ENCODE measurements at places on chromosomes 2 and 18.

DNA sequence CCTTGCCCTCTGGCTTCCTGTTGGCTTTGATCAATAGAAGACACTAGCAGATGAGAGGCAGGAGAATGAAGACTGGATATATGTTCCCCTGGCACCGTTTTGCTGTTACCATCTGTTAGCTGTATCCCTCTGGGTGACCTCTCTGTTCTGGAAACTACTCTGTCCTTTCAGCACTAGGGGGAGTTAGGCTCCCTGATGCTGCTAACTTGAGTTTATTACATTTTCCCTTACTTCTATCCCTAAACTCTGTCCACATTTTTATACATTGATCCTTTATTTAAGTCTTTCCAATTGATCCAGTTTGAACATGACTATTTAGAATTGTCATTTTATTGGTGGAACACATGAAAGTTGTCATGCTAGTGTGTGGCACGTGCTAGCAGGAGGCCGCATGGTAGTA is 1014.3 kb upstream of the CDH2 start:
- no peak for DNase-seq

- DNase-seq, result no peak
Measured at GRCh38 chr2:85213901-85214512, 80.8 kb downstream of the TCF7L1 start.

DNA sequence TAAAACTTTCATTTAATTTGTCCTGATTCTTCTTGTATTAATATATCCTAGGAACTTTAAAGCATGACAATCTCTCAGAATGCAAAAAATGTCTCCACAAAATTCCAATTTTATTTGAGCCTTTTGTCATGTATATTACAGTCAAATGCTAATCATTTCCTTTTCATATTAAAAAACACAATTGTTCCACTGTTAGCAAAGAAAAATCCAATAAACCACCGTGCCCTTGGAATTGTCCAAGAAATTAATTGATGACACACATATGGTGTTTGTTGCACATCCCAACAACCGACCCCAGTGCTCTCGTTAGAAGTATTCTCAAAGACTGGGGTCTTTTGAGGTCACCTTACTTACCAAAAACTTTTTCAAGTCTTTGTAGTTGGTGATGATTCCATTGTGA is 28.1 kb downstream of the GFPT1 start:
- DNase-seq, result no peak

GRCh38 chr2:142484111-142484510 is 353.3 kb upstream of the LRP1B start:
- DNase-seq, result no peak

- no peak for DNase-seq
Measured at GRCh38 chr2:239920693-239921365, 104.3 kb downstream of the NDUFA10 start.

DNA sequence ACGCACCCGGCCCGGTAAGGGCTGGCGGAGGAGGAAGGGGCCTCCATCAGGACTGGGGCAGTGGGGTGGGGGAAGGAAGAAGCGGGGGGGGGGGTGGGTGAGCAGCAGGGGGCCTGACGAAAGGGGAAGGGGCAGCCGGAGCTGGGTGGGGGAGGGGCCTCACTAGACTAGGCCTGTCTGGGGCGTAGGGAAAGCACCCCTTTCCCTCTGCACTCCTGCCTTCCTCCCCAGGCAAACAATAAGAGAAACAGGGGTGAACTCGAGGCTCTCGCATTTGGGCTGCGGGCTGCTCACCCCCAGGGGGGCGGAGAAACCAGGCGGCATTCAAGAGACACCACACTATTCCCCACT is 82.7 kb upstream of the POMC start:
- DNase-seq, result no peak

DNA sequence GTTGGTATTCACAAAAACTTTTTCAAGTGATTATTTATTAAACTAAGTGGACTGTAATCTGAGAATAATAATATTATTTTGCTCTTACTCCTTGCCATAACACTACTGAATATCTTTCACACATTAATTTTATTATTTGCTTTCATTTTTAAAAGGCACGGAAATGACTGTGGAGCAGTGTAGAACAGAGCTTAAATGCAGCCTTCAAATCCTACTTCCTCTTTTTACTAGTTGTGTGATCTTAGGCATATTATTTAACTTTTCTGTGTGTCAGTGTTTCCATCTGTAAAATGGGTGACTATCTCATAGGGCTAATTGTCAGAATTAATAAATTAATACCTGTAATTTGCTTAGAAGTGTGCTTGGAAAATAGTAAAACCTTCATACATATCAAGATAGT is 55.5 kb upstream of the SLC8A1 start:
- DNase-seq, result no peak

DNA sequence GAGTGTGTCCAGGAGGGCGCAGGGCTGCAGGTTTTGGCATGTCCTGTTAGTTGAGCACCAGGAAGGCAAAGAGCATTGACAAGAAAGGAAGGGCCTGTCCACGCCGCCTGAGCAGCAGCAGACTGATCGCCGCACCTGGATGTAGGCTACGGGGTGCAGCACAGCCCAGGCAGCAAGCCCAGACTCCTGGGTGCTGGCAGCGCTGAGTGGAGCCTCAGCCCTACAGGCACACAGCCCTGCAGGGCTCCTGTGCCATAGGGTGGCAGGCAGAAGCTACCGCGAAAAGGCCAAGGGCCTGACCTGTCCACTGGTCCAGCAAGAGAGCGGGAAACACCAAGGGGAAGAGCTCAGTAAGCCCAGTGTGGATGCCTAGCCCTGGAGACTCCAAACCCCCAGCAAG is 198.0 kb downstream of the HDAC4 start:
- no peak for DNase-seq

- no peak for DNase-seq
Measured at GRCh38 chr2:238370823-238371372, 50.6 kb downstream of the TRAF3IP1 start.

DNA sequence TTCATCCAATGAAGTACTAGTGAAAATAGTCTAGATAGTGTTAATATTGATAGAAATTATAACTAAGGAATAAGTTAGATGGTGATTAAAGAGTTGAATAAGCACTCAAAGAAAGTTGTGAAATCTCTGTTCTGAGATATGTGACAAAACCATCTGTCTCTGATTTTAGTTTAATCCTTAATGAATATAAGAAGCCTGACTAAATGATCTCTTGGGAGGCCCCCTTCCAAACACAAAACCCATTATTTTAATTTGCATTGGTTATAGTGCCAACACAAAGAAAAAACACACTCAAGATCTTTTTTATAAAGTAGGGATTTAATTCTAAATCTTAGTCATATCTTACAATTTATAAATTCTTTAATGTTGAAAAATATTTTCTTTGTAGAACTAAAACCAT is 34.0 kb downstream of the SCN2A start:
- no peak for DNase-seq

DNA sequence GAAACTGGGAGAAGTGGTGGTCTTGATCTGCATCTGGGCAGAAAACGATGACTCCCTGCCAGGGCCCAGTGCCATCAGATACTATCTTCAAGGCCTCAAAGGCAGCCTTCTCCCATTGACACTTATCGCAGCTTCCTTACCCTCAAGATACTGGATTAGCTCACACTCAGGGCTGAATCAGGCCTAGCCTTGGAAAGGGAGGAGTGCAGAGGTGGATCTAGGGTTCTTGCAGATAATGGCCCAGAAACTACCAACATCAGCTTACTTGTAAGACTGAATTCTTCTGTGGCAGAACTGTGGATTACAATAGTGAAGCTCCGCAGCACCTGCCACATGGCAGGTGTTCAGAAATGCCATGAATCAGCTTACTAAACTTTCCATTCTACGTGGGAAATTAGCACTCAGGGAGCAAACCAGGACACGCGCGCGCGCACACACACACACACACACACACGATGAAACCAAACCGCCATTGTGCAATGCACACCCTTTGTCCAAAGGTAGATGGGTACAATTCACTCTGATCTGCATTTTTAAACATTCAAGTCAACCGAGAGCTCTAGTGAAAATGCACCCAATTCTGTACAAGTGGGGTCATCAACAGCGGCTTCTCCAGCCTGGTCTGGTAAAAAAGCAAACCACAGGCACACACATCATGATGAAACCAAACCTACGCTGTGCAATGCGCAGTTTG is 26.3 kb upstream of the TMEM182 start:
- peak; percentile 7 for DNase-seq

GRCh38 chr2:151056870-151057269 is 204.8 kb downstream of the RBM43 start:
- no peak for DNase-seq

DNA sequence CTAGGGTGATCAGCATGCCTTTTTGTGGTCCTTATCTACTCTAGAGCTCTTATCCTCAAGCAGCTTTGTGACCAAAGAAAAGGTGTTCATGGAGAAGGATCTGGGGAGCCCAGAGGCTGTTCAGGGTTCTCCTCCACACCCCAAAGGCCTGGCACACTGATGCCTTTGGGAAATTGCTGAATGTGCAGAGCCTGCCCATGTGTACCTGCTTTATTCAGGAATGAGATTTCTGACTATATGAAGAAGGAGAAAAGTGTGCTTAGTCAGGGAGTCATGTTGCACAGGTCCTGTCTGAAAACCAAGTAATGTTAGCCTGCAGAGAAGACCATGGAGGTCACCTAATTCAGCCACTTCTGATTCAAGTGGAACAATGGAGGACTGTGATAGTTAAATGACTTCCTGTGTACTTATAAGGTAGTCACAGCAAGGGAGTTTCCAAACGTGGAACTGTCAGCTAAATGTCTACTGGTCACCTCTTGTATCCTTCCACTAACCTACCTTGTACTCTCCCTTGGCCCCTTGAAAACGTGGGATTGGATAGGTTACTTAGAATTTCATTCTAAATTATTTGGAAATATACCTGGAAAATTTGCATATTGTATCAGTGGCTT is 81.3 kb downstream of the LIMS1 start:
- DNase-seq, result peak; percentile 63

DNA sequence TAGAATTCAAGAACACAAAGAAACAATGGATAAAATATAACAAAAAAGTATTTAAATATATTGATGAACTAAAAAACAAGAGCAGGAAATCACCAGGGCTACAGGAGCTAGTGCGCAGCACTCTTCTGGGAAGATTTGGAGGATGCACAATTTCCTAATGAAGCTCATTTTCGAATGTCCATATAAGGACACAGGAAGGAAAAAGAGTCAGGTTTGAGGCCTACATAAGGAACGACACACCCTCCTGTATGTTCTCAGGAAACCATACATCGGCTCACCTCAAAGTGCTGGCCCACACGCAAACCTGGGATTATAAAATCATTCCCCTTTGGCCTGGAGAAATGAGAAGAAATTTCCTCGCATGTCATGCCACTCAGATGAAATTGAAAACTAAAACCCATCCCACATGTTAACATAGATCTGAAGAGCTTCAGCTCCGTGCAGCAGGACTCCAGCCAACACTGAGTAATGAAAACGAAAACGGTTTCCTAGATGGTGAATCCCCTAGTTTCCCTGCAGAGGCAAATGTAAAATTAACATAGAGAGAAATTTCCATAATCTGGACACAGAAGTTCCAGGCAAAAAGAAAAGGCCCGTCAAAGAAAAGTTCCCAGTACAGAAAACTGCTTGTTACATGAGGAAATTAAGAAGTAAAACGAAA is 825.8 kb downstream of the SOCS6 start:
- DNase-seq, result peak; percentile 84

GRCh38 chr18:32956591-32957315 is 183.9 kb upstream of the KLHL14 start:
- DNase-seq, result no peak

DNA sequence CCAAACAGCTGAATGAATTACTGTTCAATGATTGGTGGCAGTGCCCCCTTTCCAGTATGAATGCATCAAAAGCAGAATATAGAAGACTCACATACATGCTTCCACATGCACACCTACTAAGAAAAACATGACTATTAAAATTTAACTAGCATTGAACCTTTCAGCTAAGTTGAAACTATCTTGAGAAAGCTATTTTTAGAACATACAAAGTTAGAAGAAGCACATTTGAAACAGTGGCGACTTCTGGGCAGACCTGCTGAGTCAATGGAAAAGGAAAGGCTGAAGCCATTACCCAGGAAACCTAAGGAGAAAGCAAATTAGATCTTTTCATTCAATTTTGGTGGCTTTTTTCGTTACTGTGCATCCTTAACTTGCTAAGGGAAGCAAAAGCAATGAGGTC is 55.9 kb downstream of the PLA2R1 start:
- no peak for DNase-seq

- no peak for DNase-seq
Measured at GRCh38 chr2:120712180-120712681, 23.4 kb upstream of the GLI2 start.

DNA sequence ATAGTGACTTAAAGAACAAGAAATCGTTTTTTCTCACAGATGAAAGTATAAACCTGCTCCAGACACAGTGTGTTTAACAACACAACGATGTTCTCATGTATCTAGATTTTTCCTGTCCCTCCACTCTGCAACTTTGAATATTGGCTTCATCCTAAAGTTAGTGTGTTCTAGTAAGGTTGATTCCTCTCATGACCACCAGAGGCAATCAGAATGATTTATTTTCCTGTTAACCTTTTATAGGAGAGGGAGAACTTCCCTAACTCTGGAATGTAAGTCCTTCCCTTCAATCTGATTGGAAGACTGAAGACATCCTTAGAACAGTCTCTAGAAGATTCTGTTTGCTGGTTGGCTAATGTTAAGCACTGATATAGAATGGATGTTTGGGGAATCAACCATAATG is 41.0 kb upstream of the TAF4B start:
- DNase-seq, result no peak

DNA sequence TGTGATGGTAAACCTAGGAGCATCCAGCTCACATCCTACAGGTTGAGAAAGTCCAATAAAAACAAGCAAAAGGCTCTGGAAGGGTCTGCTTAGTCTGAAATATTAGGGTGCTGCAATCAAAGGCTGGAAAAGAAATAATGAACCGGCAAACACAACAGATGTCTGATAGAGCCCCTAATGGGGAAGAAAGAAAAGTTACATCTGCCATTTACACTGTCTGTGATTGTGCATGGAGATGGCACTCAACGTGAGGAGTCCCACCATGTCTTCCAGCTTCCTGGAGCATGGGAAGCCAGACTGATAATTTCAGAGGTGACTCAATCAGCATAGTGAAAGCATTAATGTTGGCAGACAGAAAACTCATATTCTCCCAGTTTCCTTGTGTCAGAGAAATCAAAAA is 307.8 kb downstream of the EPHA4 start:
- no peak for DNase-seq

DNA sequence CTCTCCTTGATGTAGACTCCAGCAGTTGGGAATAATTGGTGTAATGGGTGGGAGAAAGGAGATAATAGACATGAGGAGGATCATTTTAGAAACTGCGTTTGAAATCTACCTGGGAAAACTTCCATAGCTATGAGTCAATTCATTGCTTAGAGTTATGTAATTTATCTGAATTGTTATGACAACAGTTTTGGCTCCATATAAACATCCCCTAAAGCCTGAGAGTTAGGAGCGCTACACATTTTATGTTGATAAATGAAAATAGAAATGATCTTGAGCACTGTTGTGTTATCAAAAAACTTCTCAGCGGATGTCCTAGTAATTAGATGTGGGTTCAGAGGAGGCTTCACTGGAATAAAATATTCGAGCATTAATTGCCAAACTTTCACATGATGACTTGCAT is 573.4 kb downstream of the TSN start:
- no peak for DNase-seq

GRCh38 chr2:230160112-230160660 is 59.6 kb downstream of the SP110 start:
- DNase-seq, result peak; percentile 4
